ENCODE measurements at places on chromosomes 7 and 10.

GRCh38 chr7:6382817-6383216 is 64.9 kb downstream of the DAGLB start:
- no peak for DNase-seq

DNA sequence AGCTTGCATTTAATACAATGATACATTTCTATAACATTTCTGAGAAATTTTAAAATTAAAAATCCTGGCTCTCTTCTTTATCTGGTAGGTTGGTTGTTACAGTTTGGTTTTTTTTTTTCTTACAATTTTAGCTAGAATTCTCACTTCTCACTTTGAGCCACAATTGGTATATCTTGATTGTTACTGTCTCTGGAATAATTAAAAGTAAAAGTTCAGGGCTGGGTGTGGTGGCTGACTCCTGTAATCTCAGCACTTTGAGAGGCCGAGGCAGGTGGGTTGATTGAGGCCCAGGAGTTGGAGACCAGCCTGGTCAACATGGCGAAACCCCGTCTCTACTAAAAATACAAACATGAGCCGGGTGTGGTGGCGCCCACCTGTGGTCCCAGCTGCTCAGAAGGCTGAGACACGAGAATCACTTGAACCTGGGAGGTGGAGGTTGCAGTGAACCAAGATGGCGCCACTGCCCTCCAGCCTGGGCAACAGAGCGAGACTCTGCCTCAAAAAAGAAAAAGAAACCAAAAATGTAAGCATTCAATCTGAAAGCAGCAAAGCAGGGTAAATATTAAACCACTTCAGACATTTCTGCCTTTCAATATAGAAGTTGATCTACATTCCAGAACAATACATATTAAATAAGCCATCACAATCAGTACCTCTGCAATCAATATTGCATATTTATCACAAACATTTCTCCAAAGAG is 88.6 kb upstream of the PFKP start:
- DNase-seq, result no peak

- no peak for DNase-seq
Observed at GRCh38 chr10:78850644-78851435, 217.9 kb upstream of the ZMIZ1 start.

DNA sequence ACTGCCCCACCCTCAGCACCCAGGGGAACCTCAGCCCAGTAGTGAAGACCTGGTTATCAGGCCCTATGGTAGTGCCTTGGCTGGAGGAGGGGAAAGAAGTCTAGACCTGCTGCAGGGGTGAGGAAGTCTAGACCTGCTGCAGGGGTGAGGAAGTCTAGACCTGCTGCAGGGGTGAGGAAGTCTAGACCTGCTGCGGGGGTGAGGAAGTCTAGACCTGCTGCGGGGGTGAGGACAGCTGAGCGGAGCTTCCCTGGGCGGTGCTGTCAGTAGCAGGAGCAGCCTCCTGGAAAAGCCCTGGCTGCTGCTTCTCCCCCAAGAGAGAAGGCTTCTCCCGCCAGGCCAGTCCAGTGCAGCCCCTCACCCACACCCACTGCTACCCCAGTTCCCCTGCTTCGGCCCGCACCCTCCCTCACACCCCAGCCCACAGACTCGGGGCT is 6.3 kb downstream of the NOS3 start:
- DNase-seq, result no peak

- DNase-seq, result no peak
Observed at GRCh38 chr10:80453842-80454512, at the start of gene TSPAN14. TSPAN14 (plus strand) TSS chr10:80454310; CDS start chr10:80489234, 34,924 bp downstream.

- DNase-seq, result no peak
Observed at GRCh38 chr10:94524146-94524545, 21.4 kb upstream of the HELLS start.

DNA sequence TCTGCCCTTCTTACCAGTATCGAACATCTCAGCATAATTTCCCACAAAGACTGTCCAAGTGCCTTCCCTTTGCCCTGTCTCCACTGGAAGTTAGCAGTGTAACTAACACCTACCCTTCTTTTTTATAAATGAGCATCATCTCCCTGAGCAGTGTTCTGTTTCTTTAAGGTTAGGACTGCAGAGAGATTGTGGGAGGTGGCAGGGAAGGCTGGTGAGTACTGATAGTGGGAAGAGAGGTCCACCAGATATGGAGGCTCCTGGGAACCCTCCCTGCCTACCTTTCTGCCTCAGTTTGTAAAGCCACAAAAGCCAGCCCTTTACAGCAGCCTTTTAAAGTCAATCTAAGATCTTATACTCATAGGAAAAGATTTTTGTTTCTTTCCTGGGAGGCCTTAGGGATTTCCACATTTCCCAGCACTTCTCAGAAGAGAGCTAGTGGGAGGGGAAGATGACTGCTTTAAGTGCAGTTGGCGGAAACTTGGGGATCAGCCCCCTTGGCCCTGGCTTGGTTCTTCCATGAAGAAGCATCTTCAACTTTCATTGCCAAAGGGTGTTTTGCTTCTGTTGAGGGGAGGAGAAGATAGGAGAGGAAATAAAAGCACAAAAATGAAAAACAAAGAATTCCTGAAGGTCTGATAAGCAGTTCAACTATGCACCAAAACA is 36.6 kb upstream of the CALD1 start:
- no peak for DNase-seq
